ENCODE measurements at places on chromosomes 2 and 18.

GRCh38 chr2:103008586-103008985 lies 246.8 kb downstream of the TMEM182 start:
- DNase-seq = no peak

DNA sequence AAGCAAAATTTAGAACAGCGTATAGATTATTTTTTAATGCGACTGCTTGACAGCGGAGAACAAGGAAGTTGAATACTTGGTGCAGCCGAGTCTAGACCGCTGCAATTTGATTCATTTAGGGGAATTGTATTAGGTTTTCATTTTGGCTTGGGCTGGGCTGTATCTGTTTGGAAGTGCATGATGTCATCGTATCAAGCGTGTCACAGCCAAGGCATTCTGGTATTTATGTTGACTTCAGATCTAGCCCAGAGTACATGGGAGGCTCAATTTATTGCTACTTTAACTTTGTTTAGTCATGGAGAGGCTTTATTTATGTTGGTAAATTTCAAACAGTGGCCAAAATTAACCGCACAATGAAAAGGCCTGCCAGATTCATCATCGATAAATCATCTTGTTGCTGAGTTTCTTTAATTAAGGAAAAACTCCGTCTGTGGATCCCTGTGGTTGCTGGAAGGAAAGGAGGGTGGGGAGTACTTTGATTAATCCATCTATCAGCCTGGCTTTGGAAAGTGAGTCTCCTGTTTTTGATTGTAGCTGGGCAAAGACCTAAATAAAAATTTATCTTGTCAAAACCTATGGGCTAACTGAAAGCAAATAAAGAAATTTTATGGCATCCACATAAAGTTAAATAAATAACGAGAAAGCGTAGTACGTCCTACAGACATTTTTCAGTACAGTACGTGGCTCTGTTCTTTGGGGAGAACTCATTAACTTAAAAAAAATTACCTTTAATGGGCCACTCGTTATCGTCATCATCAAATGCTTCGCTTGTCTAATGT lies 230.4 kb upstream of the SPRED2 start:
- no peak for DNase-seq

DNA sequence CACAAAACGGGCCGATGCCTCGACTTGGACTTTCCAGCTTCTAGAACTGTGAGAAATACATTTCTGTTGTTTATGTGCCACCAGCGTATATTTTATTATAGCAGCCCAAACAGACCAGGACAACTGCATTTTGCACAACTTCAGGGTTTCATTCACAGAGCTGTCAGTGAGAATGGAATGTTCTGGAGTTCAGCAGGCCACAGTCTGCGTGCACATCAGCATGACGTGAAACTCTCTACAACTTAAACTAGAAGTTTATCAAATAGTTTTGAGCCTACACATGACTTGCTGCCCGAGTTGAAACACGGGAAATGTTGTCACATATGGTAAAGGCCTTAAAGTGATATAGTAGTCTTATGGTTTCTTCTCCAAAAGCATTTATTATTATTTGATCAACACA lies 3.9 kb upstream of the TRIB2 start:
- DNase-seq = no peak

GRCh38 chr2:15169326-15170069 lies 391.6 kb downstream of the NBAS start:
- no peak for DNase-seq

DNA sequence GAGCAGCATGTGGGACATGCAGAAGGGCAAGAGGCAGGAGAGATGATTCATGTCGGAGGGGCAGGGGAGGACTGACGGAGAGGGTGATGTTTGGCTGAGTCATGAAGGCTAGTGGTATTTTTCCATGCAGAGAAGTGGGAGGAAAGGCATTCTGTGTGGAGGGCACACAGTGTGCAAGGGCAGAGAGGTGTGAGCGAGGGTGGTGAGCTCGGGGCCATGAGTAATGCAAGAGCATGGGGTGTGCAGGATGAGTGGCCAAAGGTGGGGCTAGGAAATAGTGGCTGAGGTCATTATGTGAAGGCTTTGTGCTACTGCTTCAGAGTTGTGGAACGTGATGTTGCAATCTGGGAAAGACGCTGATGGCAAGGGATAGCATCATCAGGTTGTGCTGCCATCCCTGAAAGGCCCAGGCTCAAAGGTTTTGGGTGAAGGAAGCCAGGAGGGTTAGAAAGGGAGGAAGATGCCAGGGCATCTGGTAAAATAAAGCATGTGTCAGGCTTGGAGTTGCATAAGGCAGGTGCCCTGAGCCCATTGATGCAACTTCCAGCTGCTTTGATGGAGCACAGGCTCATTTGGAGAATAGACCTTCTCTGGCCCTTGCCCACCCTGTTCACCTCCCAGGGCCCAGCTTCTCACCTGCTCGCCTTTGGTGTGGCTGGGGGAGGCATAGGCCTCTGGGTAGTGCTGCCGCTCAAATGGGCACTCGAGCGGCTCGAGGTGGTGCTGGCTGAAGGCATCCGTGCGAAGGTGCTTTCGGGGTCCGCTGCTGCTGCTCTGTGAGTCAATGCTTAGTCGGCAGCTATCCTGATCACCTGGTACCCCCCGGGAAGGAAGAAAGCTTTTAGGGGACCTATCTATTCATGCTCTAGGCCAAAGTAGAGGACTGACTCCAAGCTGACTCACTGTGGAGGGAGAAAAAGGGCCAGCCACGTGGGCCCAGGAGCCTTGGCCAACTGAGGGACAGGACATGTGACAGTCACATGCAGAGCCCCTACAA lies 37.5 kb downstream of the PAX8 start:
- DNase-seq = peak; percentile 77

- no peak for DNase-seq
Observed at GRCh38 chr2:172280571-172281361, 146.6 kb upstream of the ITGA6 start.

DNA sequence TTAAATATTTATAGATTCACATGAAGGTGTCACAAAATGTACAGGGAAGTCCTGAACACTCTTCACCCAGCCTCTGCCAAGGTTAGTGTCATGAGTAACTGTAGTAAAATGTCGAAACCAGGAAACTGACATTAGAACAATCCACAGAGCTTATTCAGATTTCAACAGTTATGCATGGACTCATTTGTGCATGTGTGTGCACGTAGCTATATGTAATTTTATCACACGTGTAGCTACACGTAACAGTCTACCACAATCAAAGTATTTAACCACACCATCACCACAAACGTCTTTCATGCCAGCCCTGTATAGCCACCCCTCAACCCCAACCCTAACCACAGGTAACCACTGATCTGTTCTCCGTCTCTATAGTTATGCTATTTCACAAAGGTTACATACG lies 211.7 kb upstream of the REV1 start:
- DNase-seq = no peak

GRCh38 chr2:139045524-139045923 lies 265.3 kb upstream of the NXPH2 start:
- no peak for DNase-seq

GRCh38 chr2:143420313-143420712 lies 291.1 kb downstream of the ARHGAP15 start:
- no peak for DNase-seq

- DNase-seq = no peak
Observed at GRCh38 chr18:62776024-62776570, 60.8 kb downstream of the PHLPP1 start.

DNA sequence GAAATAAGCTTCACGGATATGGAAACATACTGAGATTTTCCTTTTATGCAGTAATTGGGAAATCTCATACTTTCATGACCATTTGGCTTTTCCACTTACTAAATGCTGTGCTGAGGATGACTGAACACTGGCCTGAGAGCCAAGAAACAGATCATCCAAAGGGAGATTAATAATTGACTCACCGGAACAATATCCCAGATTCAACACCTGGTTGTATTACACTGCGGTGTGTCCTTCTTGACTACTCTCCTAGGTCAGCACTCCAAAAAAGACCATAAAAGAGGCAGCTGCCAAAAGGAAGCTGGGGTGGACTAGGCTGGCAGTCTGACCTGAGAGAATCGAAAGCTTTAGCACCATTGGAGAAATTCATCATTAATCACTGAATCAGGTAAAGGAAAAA lies 469.1 kb downstream of the CBLN2 start:
- DNase-seq = no peak

GRCh38 chr2:68434981-68435380 lies 32.1 kb downstream of the FBXO48 start:
- DNase-seq = no peak

- DNase-seq = no peak
Observed at GRCh38 chr2:210207929-210208328, 17.3 kb downstream of the ACADL start.

DNA sequence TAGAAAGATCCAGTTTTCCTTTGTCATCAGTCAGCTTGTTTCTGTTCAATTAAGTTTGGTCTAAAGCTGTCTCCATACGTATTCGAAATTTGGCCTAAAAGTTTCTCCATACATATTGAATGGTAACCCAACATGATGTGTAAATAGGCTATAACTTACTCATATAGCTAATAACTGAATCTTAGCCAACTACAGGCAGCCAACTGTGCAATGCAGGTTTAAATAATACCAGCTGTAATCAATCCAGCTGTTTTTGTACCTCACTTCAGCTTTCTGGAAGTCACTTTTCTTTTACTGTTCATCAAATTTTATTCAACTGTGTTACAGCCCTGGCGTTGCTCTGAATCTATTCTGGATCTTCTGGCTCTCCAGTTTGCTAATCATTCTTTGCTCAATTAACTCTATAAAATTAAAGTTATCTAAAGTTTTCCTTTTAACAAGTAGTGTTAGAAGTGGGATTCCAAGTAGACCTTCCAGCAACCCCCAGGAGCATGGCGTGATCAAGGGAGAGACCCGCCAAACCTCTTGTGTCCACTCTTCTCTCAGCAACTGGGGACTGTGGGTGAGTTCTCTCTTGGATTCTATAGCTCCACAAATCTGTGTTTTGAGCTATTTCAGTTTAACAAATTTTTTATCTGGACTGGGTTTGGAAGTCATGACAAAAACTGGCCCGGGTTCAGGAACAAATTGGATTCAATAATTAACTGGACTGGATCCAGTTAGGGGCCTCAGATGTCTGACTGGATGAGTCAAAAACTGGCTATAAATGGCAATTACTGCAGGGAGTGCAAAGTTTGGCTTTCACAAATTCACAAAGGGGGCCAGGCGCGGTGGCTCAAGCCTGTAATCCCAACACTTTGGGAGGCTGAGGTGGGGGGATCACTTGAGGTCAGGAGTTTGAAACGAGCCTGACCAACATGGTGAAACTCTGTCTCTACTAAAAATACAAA lies 329.7 kb upstream of the ST6GAL2 start:
- DNase-seq = no peak

DNA sequence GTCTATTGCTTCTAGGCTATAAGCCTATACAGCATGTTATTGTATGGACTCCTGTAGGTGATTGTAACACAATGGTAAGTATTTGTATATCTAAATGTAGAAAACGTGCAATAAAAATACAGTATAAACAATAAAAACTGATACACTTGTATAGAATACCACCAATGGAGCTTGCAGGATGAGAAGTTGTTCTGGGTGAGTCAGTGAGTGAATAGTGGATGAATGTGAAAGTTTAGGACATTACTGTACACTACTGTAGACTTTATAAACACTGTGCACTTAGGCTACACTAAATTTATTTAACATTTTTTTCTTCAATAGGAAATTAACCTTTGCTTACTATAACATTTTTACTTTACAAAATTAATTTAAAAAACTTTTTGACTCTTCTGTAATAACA lies 679.2 kb upstream of the ZNF804A start:
- no peak for DNase-seq

GRCh38 chr2:231360881-231361371 lies 34.6 kb upstream of the B3GNT7 start:
- DNase-seq = no peak

- no peak for DNase-seq
Observed at GRCh38 chr2:96146153-96146880, 1.1 kb upstream of the DUSP2 start.

- DNase-seq = no peak
Observed at GRCh38 chr2:120630031-120630701, 105.5 kb upstream of the GLI2 start.

GRCh38 chr2:237966250-237966564 lies 607 bp upstream of the UBE2F start:
- no peak for DNase-seq

GRCh38 chr18:41647914-41648313 lies 307.1 kb upstream of the PIK3C3 start:
- no peak for DNase-seq

DNA sequence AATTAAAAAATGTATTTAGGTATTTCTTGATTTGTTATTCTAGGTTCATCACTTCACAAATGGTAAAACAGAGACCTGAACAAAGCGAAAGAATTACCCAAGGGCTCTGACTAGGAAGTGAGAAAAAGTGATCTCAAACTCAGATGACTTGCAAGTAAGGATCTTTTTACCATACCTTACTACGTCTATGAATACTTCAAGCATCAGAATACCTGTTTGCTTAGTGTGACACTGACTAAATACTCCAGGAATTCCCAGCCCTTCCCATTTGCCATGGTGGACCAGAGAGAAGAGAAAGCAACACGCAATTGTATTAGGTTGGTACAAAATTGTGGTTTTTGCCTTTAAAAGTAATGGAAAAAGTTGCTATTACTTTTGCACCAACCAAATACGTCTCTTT lies 35.8 kb upstream of the FIGN start:
- DNase-seq = no peak

GRCh38 chr18:39340418-39340817 lies 1774.8 kb upstream of the CELF4 start:
- DNase-seq = no peak

- DNase-seq = peak; percentile 11
Observed at GRCh38 chr2:204544961-204545860, at the start of gene PARD3B. PARD3B (plus strand) TSS chr2:204545475; CDS start chr2:204546000, 525 bp downstream.

GRCh38 chr2:106096299-106097037 lies 97.6 kb downstream of the UXS1 start:
- DNase-seq = no peak

GRCh38 chr18:59079264-59079663 lies 60.4 kb upstream of the SEC11C start:
- DNase-seq = no peak

DNA sequence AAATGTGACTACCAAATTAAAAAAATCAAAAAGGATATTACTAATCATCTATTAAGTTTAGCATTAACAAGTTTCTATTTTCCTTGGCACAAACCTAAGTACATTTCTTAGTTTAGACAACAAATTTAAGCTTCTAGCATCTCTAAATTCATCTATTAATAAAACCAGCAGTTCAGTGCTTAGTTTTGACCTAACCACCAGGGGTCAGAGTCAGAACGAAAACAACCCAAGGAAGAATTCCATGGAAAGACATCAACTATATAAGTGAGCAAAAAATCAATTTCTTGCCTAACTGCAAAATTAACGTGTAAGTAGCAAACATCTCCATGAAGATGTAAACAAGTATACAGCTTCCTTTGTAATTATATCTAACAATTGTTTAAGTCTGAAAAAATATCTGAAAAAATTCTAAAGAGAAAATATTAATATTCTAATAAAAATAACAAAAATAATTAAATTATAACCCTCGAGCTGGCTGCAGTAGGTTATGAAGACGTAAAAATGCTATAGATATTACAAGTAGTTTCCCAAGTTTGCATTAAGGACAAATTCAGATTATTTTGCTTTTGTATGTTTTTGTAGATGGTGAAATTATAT lies 83.7 kb downstream of the CERKL start:
- no peak for DNase-seq
